ENCODE measurements at places on chromosomes 5 and 9.
A peak's percentile ranks its signal among the peaks of the same experiment; 100 is the strongest.

DNA sequence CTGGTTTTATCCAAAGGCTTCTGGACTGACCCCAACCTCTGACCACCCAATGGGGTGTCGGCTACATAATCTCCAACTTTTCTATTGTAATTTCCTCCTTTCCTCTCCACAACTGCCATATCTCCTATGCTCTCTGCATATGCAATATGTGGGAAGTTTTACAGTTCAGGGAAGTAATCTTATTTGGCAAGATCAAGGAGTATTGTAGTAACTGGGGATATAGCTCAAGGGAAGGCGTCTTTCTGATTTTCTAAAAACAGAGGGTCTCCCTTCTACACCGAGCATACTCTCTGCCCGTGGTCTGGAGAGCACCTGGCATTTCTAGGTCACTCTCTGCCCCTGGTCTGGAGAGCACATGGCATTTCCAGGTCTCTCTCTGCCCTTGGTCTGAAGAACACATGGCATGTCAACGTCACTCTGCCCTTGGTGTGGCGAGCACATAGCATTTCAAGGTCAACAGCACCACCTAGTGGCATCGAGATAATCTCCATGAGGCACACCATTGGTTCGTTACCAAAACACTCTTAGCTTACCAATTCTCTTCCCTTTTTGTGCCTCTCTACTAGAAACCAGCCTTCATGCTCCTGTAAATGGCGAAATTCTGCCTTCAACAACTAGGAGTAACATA is 616.4 kb upstream of the NUDT12 start:
- DNase-seq, result no peak

- no peak for DNase-seq
These were observed 456 bp downstream of the KDM3B start for GRCh38 chr5:138352722-138353559.

DNA sequence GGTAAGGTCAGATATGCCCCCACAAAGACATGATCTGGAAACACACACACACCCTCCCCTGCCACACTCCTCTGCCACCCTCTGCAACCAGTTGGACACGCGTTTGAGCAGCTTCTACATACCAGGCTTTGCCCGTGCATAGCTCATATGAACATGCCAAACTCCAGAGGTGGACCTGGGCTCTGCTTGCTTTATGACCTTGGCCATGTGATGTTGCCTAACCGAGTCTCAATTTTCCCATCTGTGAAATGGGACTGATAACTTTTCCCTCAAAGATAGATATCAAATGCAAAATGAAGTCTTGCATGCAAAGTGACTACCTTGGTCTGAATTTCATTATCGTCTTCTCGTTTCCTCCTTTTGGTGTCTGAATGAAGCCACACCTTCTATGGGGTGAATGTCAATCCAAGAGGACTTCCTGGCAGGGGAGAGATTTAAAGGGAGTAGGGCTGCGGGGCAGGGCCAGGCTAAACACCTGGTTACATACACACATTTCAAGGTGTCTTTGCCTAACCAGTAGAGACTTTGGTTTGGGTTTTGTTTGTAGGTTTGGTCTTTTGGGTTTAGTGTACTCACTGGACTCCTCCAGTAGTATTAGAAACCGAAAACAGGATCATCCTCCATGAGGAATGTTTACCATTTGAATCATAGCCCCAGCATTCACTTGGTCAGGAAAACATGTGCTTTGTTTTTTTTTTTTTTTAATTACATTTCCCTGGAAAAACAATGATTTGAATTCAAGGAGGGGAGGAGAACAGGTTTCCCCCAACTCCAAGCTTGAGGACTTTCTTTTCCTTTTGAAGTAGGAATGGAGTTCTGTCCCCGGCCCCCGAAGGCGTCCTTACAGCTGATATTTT is 63.2 kb downstream of the COL27A1 start:
- DNase-seq, result no peak

- peak; percentile 66 for DNase-seq
These were observed 508.1 kb downstream of the NR2F1-AS1 start for GRCh38 chr5:93072831-93073459.

- DNase-seq, result no peak
These were observed 118.6 kb downstream of the PDE8B start for GRCh38 chr5:77328930-77329647.

DNA sequence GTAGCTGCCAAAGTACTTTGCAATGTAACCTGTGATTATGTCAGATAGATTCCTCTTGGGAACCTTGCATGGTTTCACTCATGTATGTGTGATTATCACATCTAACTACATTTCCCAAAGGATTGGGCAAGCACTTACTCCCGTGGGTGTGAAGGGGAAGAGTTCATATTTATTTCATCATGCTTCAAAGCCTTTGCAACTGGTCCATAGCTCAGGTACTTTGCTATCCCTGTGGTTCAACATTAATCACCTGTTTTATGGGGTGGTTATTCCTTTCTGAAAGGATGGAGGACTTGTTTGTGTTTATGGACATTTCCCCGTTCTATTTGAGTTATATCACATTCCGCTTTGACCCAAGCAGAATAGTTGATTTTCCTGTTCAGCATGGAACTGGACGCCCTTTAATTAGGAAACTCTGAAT is 13.6 kb upstream of the ERMP1 start:
- DNase-seq, result no peak

GRCh38 chr9:27338527-27338903 is 41.6 kb upstream of the EQTN start:
- DNase-seq, result no peak

GRCh38 chr9:135615666-135616618 is 23.4 kb downstream of the GLT6D1 start:
- DNase-seq, result no peak

DNA sequence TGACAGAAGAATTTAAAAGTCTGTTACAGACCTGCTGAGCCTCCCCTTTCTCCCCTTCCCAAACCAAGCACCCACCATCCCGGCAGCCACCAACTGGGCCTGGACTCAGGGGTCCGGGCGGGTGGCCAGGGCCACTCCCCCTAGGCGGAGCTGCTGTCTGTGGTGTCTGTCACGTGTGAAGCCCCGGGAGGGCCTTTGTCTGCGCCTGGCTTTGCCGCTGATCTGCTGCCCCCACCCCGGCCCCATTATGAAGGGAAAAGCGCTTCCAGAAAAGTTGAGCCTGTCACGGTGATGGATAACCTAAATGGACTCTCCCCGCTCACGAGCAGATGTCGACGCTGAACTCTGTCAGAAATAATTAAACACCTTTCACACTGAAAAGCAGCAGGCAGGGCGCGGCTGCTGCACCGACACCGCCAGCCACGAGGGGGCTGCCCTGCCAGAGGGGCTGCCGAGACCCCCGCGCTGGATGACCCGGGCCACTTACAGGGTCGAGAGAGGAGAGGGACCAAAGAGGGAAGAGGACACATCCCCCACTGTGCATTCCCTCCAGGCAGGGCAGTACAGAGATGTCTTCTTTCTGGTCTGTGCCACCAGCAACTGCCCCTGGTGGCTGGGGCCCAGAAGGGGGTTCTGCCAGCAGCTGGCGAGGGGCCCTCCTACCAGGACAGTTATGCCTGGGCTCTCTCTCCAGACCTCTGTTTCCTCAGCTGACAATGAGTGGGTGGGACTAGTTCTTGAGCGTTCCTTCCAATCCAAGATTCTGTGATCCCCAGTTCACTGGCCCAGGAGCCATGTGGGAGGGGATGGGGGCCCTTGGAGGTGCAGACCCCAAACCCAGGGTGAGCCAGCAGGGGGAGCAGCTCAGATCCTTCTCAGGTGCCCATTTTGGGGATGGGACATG is 36.0 kb upstream of the BARHL1 start:
- no peak for DNase-seq

DNA sequence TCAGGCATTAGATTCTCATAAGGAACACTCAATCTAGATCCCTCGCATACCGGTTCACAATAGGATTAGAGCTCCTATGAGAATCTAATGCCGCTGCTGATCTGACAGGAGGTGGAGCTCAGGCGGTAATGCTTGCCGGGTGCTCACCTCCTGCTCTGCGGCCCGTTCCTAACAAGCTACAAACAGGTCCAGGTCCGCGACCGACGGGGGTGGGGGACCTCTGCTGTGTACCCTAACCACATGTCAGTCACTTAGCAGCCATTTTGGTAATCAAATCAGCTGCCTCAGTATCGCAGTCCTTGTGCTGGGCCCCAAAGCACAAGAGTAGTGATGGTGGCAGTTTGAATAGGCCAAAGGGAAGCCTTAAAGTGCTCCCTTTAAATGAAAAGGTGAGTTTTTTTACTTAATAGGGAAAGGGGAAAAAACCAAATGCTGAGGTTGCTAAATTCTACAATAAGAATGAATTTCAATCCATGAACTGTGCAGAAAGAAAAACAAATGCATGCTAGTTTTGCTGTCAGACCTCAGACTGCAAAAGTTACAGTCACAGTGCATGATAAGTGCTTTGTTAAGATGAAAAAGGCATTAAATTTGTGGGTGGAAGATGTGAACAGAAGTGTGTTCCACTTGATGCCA is 67.0 kb upstream of the TNPO1 start:
- DNase-seq, result no peak

GRCh38 chr5:176768174-176768970 is 42.0 kb upstream of the UNC5A start:
- no peak for DNase-seq

DNA sequence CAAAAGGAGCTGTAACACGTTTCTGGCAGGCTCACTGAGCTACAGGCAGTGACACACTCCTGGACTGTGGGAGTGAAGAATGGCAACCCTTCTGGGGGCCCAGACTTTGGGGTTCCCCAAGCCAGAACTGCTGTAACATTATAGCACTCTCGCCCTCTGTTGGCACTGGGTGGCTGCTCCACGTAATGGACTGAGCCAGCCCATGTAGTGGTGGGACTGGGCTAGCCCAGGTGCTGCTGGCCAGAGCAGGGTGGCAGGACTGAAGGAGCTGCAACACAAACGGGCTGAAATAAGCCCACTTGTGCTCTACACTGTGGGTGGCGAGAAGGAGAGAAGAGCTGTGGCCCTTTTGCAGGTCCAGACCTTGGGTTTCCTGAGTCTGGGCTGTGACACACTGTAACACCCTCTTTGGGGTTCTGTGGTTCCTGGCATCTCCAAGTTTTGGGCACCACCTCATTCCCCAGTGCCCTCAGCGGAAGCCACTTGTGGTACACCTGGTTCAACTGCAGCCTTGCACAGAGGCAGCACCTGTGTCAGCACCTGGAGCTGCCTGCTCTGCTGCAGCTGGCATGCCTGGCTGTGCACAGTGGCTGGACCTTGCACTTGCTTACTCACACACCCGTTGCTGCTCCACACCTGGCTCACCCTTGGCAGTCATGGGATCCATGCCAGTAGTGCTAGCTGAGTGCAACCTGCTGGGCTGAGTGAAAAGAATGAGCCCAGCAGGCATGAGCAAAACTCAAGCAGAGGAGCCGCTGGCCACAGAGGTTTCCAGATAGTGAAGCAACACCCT is 95.0 kb upstream of the PRR16 start:
- DNase-seq, result no peak

- no peak for DNase-seq
These were observed 92.9 kb downstream of the EHMT1 start for GRCh38 chr9:137711678-137712105.

- no peak for DNase-seq
These were observed 5.1 kb downstream of the MED10 start for GRCh38 chr5:6373081-6373846.

DNA sequence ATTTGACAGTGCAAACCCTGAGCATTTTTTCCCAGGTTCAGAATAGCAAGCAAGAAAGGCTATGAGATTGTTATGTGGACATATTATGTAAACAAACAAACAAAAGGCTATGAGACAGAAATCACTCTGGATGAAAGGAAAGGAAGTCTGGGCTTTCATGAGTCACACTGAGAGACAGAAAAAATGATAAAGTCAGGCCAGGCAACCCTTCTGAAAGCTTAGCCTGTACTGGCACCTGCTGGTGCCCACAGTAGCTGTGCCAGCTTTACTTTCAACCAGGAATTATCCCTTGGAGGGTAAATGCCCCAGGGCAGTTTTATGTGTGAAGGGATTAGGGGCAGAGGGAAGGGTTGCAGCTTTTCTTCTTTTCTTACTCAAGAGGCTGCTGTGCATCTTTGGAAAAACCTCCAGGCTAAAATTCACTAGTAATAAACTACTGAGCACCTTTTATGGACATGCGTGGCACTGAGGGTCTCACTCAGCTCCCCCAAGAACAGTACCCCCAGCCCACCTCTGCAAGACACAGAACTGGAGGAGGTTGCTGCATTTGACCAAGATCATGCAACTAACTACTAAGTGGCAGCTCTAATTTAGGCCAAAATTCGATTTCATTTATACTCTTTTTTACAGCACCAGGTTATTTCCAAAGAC is 41.7 kb downstream of the ACTL7B start:
- DNase-seq, result peak; percentile 48

- DNase-seq, result no peak
These were observed at the start of gene GBGT1 for GRCh38 chr9:133163504-133164172. GBGT1 (minus strand) TSS chr9:133163914; CDS start chr9:133162412, 1,502 bp downstream.

DNA sequence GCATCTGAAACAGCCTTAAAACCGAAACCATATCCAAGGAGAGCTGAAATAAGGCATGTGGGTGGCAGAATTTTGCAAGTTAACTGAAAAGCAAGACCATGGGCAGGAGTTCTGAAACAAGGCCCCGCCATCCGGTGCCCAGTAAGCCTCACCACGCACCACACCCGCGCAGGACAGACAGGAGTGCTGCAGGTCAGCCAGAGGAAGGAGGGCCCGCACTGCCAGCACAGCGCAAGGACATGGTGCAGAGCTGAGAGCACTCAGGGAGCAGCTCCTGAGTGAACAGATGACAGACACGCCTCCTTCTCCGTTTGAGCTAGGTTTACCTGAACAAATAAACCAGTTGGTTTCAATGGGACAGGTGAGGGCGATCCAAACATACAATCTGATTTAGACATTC is 16.5 kb upstream of the ISCA1 start:
- no peak for DNase-seq

GRCh38 chr9:129451669-129452068 is 169.2 kb downstream of the C9orf50 start:
- no peak for DNase-seq

GRCh38 chr9:114697951-114698351 is 16.0 kb upstream of the TEX48 start:
- no peak for DNase-seq

DNA sequence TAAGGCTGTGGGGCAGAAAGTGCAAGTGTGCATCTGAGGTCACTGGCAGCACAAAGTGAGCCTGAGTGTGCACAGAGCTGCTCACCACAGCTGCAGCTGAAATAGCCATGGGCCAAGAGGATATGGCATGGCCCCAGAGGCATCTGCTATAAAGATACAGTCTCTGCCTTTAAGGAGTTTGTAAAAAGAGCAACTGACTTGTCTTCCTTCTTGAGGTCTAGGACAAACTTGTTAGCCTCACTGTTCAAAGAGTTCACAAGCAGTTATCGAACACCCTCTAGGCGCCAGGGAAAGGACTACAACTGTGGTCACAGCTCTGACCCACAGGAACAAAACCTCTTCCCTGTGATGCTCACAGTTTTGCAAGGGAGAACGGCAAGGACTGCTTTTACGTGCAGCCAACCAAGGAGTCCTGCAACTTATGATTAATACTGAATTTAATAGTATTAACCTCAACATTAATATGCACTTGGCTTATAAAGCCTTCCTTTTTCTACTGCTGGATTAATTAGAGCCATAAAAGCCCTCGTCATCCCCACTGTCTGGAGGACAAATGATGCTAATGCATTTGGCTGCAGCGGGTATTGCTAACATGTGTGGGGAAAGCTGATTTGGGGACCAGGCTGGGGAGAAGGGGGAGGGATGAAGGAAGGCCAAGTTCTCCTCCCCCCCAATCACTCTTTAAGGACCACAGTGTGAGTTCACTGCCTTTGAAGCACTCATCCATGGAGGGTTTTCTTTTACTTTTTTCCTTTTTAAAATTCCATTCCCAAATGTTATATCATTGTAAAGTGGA is 189.8 kb upstream of the TRIM32 start:
- DNase-seq, result no peak

GRCh38 chr9:131310833-131311554 is 21.5 kb downstream of the PLPP7 start:
- no peak for DNase-seq

GRCh38 chr9:33135031-33135461 is 32.1 kb downstream of the B4GALT1 start:
- DNase-seq, result no peak
